ENCODE measurements at places on chromosomes 6 and 20.
A peak's percentile ranks its signal among the peaks of the same experiment; 100 is the strongest.

- peak; percentile 86 for DNase-seq
Observed at GRCh38 chr6:108896111-108896661, 48.0 kb downstream of the ARMC2 start.

DNA sequence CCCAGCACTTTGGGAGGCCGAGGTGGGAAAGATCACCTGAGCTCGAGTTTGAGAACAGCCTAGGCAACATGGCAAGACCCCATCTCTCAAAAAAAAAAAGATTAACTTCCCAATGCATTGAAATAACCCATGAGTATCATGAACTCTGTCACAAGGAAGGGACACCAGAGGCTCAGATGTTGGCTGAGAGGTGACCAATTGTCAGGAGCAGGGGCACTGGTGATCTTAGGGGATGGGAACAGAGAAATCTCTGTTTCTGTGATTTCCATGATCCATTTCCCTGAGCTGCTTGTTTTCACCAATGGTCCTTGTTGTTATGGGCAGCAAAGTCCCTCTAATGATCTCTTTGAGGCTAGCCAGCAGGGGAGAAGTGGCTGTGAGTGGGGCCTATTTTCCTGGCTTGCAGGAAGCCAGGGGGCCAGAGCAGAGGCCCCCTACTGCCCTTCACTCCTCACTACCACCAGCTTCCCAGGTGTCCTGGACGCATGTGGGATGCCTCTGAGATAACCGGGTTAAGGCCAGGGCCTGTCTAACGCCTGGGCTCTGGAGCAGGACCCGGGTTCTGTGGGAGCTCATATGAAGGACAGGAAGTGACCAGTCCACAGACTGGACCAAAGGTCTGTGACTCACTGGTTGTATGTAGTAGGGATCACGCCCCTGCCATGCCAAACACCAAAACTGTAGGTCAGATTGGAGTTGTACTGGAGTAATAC lies 54.4 kb downstream of the PCNA start:
- no peak for DNase-seq

GRCh38 chr6:40210628-40211056 lies 276.4 kb upstream of the MOCS1 start:
- no peak for DNase-seq

- DNase-seq: no peak
Observed at GRCh38 chr6:65998544-65998943, 291.5 kb upstream of the EYS start.

DNA sequence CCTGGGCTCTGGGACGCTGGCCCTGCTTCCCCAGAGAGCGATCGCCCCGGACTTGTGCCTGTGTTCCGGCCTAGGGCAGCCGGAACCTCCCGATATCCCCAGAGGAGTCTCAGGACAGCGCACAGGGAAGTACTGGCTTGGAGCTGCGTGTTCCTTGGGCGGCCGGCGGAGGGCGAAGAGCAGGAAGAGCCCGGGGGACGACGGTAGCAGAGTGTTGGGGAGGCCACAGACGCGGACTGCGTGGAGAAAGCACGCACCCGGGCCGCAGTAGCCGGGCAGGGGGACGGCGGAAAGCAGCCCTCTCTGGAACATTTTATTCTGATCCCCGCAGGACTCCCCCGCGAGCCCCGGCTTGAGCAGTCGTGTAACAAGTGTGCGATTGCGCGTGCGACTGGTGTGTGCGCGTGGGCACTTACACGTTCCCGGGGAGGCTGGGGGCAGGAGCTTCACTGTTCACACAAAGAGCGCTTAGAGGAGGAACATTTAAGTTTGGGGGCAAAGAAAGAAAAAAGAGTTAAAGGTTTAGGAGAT lies 36.1 kb downstream of the NCR2 start:
- peak; percentile 3 for DNase-seq

DNA sequence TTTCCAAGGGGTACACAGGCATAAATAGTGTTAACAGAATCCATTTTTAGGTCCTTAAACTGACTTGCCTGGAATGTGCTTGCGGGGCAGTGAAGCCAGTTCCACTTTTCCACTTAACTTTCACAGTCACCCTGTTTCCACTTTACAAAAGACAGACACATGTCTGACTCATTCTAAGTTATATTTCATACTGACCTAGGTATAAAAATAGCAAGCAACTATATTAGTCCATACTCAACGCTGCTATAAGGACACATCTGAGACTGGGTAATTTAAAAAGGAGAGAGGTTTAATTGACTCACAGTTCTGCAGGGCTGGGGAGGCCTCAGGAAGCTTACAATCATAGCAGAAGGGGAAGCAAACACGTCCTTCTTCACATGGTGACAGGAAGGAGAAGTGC lies 88.2 kb downstream of the MTFR2 start:
- DNase-seq: no peak

GRCh38 chr6:33375143-33375671 lies 16.4 kb upstream of the KIFC1 start:
- peak; percentile 82 for DNase-seq

GRCh38 chr6:163775313-163775712 lies 360.8 kb downstream of the QKI start:
- no peak for DNase-seq
